Astrocyte of the hippocampus (primary cell): ENCODE measurements at places on chromosomes 11 and 22.

- DNase-seq: no peak
These were observed 43.2 kb upstream of the ACCSL start for GRCh38 chr11:44004452-44005062.

DNA sequence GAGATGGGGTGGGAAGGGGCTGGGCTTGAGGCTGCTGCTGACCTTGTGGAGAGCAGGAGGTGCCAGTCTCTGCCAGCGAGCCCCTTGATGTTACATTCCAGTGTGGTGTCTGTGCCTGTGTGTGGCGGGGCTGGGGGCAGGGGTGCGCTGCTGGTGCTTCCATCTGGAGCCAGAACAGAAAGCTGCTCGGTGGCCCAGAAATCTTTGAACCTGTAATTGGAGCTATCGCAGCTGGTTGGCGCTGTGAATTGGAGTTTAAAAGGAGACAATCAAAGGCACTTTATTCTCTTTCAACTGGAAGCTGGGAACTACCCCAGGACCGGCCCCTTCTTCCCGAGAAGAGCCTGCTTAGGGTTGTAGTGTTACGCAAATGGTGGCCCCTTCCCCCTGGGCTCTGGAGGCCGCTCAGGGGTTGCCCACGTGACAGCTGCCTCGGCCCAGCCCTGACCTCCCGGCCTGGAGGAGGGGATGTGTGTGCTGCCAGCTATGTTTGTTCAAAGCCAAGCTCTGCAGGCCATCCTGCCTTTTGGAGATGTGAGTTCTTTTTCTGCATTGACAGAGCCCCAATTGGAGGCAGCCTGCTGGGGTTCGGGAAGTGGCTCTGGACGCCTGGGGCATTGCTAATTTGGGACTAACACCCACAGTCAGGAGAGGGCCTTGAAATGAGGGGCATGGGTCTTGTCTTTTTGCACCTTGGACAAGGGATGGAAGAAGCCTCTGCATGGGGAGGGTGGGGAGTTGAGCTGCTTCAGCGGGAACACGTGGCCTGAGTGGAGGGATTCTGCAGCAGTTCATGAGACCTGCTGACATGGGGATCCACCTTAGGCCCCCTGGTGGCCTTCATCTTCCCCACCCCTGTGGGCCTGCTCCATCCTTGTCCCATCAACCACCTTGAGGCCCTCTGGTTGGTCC, 14.0 kb upstream of the ARSA start:
- peak; percentile 51 for DNase-seq

- DNase-seq: peak; percentile 36
These were observed 110.0 kb upstream of the GAL start for GRCh38 chr11:68574308-68574707.

DNA sequence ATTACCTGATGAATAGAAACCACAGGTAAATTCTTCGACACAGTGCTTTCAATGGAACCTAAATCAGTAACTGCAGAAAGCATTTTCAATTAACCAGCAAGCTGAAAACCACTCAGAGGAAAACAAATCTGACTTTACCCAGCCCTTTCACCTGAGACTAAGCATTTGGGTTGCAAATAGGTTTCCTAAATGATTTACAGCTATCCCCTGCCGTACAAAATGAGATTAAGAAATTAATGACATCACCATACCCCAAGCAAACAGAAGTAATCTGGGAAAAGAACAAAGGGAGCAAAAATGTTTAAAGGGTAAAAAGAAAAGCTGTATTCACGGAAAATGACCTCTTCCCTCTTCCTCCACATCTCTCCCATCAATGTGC, 584 bp downstream of the NOX4 start:
- DNase-seq: no peak
